Stimulated activated CD4-positive, alpha-beta T cell treated with anti-CD3 and anti-CD28 coated beads, Interleukin-4, amount 100 ng/mL, for 4 hours (primary cell): ENCODE measurements at places on chromosomes 5 and 9.

DNA sequence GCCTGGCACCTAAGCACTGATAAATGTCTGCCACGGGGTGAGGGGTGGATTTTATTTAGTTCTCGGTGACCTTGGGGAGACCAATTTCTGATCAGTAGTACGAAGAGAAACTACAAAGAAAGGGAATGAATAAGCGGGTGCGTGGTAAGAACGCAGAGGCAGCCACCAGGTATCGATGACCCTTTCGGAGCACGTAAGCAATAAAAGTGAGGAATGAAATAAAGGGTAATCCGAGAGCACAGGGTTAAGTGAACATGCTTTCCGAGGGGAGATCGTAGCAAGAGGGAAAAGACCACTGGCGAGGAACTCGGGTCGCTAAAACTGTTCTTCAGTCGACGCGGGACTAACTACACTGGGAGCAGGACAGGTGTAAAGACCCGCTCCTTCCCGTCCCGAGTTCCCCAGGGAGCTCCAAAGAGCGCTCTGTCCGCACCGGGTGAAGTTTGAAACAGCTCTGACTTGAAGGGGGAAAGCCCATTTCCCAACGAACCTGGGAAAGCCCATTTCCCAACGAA lies 1.1 kb downstream of the ELOVL7 start:
- DNase-seq = no peak

DNA sequence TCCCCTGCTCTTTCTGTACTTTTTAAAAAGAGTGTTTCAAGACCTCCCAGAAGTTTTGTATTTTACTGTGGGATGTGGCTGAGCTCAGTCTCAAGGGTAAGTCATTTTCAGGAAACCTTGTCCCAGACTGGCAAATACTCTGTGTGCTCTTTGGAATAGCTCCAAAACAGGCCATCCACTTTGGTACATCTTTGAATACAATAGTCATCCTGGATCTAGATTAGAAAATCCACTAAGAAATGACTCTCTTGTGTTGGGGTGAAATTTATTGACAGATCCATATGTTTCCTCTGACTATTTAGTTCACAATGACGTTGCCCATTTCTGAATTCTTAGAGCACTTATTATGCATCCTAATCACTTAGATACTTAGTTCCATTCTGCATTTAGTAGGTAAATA lies 95.2 kb downstream of the PLCXD3 start:
- no peak for DNase-seq

- DNase-seq = no peak
Observed at GRCh38 chr9:16262477-16263261, 607.8 kb downstream of the BNC2 start.

- DNase-seq = no peak
Observed at GRCh38 chr9:91799113-91799744, 150.8 kb downstream of the ROR2 start.

GRCh38 chr5:178762391-178762790 lies 31.9 kb upstream of the ZNF354A start:
- no peak for DNase-seq

GRCh38 chr5:8726383-8727036 lies 819.4 kb downstream of the SEMA5A start:
- DNase-seq = no peak

DNA sequence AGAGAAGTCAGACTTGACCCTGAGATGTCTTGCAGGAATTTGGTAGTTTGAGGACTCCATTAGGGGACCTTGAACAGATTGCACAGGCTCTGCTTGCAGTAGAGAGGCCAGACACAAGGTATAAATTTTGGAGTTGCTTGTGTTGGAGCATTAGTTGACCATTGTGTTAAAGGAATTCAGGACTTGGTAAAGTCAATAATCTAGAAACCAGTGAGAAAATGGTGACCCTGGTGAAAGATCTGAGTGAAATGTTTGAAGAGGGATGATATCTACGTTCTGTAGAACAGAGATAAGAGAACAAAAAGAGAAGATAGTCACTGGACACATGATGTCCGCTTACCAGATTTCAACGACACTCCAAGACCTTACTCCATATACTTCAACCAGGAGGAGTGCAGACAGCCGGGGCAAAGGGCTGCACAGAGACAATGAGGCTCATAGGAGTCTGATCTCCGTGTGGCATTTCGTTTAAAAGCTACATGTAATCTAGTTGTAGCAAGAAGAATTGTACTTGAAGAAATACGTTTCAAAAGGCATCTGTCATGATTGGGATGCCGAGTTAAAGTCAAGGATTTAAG lies 13.2 kb downstream of the DNAJC25 start:
- no peak for DNase-seq

- no peak for DNase-seq
Observed at GRCh38 chr9:18299449-18299848, 174.5 kb upstream of the ADAMTSL1 start.

DNA sequence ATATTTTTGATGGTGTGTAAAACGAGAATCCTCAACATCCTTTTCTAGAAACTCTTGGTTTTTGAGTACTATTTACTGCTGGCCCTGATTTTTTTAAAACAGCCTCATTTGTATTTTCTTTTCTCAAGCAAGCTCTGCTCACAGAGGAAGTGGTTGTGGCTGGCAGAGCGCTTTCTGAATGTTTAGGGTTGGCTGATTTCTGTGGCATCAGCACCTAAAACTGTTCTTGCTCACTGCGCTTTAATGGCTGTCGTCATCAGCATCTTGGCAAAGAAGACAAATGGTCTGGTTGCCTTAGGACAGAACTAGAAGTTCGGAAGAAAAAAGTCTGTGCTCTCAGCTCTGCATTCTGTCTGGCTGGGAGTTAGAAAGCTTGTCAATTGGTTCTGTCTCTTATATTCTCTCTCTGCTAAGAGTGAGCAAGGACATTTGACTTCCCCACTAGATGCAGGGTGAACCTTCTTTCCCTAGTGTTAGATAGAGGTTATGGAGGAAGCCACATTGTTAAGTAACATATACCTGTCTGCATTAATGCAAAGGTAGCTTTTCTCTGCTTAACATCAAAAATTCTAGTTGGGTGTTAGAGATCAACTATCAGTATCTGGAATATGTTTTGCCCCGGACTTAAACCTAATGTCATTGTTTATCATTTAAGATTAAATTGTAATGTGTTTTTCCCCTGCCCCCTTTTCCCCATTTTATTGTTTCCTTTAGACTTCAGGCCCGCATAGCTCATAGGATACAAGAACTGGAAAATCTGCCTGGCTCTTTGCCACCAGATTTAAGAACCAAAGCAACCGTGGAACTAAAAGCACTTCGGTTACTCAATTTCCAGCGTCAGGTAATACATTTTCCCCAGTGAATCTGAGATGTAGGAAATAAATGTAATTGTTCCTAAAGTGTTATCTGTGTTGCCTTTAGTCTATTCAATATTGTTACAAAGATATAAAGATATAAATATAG lies 39.0 kb downstream of the SMARCA2 start:
- DNase-seq = peak; percentile 51

DNA sequence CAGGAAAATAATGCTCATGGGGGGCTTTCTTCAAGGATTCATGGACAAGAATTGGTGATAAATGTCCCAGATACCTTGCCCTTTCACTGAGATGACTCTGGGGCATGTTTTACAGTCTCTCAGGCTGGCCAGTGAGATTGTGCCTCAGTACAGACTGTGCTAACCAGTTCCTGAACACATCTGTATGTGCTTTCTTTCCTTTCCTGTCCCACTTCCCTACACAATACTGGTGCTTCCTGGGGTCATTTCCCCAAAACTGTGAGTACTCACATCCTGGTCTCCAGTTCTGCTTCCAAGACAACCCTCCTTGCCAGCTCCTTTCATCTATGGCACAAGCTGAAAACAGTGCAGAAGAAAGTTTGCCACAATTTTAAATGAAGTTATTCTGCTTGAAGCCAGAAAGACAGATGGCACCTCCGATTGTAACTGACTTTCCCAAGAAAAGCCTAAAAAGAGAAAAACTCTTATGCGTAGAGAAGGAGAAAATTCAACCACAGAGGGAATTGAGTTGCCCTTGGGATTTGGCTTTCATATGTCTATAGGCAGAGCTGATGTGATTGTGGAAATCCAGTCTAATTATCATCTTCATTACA lies 134.7 kb downstream of the DRD1 start:
- no peak for DNase-seq

DNA sequence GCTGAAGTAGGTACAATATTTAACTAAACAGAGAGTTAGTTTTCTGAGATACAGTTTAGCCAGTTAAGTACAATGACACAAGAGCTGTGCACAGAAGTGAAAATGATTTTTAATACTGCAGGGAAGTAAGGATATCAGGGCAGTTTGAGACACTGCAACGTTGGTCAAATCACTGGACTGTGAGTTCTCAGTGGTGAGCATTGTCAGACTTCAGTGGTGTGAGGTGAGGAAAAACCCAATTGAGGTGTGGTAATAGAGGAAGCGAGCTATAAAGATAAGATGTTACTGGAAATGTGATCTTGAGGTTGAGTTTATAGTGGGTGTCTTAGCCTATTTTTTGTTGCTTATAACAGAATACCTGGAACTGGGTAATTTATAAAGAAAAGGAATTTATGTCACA lies 12.8 kb upstream of the FBXL7 start:
- no peak for DNase-seq

GRCh38 chr5:32193591-32193990 lies 19.5 kb upstream of the GOLPH3 start:
- no peak for DNase-seq

DNA sequence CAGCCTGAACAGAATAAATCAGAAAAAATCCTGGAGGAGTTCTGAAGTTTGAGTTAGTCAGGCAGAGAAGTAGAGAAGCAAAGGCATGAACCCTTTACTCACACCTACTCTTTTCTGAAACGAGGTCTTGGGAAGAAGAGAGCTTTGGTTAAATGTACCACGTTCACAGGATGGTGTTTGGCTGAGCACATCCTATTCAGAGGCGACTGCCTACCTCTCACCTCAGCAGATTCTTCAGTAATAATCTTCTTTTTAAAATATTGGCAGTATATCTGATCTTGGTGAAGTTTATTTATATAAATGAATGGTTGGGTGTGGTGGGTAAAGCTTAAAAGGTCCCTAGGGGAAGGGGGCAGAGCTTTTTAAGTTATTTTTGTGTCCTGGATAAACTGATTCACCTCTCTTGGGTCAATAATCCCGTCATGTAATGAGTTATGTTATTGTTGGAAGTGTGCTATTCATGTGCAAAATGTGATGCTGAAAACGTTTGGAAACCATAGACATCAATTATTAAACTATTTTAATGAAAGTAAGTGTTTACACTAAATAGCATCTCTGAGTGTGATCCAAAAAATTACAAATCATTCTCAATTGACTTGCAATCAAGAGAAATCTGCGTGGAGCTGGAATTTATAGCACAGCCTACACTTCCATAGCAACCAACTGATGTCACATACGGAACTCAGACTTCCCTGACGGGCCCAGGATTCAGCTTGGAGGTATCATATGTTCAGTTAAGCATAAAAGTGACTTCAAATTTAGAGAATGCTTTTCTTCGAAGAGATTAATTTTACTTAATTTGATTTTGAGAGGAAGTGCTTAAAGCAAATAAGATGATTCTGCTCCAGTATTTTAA lies 94.3 kb upstream of the EQTN start:
- DNase-seq = no peak

- no peak for DNase-seq
Observed at GRCh38 chr9:33404788-33405362, 2.5 kb upstream of the AQP7 start.

DNA sequence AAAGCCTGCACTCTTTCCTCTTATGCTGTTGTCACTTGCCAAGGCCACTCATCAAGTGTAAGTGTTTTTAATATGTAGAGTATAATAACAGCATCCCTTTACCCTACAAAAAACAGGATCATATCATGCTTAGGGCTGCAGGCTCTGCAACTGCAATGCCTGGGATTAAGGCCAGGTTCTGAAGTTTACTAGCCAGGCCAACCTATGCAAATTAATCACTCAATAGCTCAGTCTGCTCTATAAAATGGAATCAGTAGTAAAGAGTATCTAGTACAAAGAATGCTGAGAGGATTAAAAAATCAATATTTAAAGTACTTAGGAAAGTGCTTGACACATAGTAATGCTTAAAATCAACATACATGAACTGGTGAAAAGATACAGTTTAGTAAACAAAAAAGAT lies 253.3 kb downstream of the EDIL3 start:
- no peak for DNase-seq

GRCh38 chr5:159027504-159027903 lies 72.2 kb downstream of the EBF1 start:
- DNase-seq = no peak

DNA sequence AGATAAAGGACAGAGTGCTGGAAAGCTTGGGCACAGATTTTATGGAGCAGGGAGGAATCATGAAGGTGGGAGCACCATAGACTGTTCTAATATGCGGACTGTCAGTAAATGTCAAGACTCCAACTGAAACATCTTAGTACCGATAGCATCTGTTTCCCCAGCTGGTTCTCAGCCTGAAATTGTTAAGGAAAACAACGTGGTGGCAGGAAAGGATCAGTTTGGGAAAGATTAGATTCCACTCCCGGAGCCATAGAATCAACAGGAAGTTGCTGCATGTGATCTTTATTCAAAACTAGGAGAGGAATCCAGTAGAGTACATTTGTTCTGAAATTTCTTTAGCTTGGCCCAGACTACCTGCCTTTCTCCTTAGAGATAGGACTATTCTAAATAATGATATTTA lies 559.1 kb downstream of the CSNK1G3 start:
- no peak for DNase-seq

GRCh38 chr9:132350861-132351315 lies 3.9 kb downstream of the SETX start:
- no peak for DNase-seq

DNA sequence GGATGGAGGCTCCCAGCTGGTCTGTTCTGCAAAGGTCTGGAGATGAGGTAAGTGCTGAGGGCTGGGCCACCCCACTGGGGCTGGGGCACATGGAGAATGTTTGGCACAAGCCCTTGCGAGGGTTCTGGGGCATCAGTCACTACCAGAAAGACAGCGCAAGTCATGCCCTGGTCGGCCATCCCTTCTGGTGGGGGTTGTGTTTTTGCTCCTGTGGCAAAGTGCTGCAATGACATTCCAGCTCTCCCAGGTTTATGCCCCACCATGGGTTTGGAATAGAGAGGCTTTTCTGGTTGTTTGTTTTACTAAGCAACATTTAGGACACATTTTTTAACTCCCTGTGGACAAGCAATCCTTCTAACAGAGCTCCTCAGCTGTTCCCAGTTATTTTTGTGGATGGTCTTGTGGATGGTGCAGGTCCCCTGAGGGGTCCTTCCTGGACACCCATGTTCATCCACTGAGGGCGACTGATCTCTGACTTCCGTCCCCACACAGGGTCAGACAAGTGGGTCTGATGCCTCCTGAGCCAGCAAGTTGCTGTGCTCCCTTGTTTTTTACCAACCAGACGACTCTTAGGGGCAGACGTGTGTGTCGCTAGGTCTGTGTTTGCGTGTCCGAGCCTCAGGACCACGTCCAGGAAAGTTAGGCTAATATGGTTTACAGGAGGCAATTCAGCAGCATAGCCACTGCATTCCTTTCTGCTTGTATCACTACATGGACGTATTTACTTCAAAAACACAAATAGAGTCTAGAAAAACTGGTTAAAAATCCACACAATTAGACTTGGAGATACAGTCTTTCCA lies 64.9 kb upstream of the ECM2 start:
- DNase-seq = no peak

GRCh38 chr5:102865510-102866236 lies 110.6 kb downstream of the PAM start:
- DNase-seq = peak; percentile 20
